Tibial artery (tissue), 4 donors: ENCODE measurements at places on chromosomes 16 and 17.

- no peak for DNase-seq
- H3K27me3 ChIP-seq = no peaks in the 10 kb centered on the region
These were observed 23.5 kb downstream of the ORC6 start for GRCh38 chr16:46712911-46713310.

GRCh38 chr16:84198401-84198800, 7.4 kb downstream of the ADAD2 start:
- H3K4me1 ChIP-seq = no peaks in the 10 kb centered on the region
- no peak for DNase-seq
- no peaks in the 10 kb centered on the region for H3K36me3 ChIP-seq
- H3K27ac ChIP-seq = no peak overlapping the region
- no peak overlapping the region for H3K4me3 ChIP-seq

GRCh38 chr17:27542841-27543463, 86.7 kb downstream of the KSR1 start:
- no peak overlapping the region for H3K27ac ChIP-seq
- DNase-seq = no peak
- no peaks in the 10 kb centered on the region for H3K36me3 ChIP-seq
- H3K4me3 ChIP-seq = no peak overlapping the region
- H3K27me3 ChIP-seq = no peaks in the 10 kb centered on the region
- H3K4me1 ChIP-seq = peaks cover 40% of the 10 kb centered on the region

GRCh38 chr16:82049484-82049883, 14.4 kb downstream of the HSD17B2 start:
- no peak overlapping the region for H3K4me3 ChIP-seq
- DNase-seq = no peak
- no peak overlapping the region for H3K27ac ChIP-seq
- H3K36me3 ChIP-seq = no peaks in the 10 kb centered on the region
- no peaks in the 10 kb centered on the region for H3K4me1 ChIP-seq

DNA sequence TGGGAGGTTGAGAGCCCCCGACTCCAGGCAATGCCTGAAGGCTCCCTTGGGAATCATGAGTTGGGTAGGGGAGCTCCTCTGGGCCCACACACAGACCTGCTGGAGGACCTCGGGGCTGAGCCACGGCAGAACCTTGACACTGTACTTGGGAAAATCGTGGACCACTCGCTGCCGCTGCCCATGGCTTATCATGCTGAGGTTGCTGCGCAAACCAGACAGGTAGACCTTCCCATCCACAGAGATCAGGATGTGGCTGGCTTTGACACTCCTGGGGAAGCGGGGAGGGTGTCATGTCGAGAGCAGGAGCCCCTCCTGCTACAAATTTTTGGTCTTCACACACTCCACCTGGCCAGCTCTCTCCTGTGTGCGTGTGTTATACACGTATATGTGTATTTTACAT, 7.2 kb upstream of the LIMD2 start:
- peaks cover 87% of the 10 kb centered on the region for H3K36me3 ChIP-seq
- H3K4me1 ChIP-seq = no peaks in the 10 kb centered on the region
- H3K27me3 ChIP-seq = no peaks in the 10 kb centered on the region
- H3K4me3 ChIP-seq = no peak overlapping the region
